Naive thymus-derived CD8-positive, alpha-beta T cell (primary cell): ENCODE measurements at places on chromosomes 4 and X. TPM values are rescaled to one million over a fixed set of nuclear protein-coding genes. Genes with fewer than 3 reads are reported as not detected.

The PNMA5 gene
- polyA plus RNA-seq = not detected

The TKTL2 gene
- not detected for polyA plus RNA-seq

The STPG2 gene
- polyA plus RNA-seq = 0.10 TPM

GRCh38 chrX:37580080-37580479 lies 8.6 kb downstream of the LANCL3 start:
- no peak for DNase-seq

DNA sequence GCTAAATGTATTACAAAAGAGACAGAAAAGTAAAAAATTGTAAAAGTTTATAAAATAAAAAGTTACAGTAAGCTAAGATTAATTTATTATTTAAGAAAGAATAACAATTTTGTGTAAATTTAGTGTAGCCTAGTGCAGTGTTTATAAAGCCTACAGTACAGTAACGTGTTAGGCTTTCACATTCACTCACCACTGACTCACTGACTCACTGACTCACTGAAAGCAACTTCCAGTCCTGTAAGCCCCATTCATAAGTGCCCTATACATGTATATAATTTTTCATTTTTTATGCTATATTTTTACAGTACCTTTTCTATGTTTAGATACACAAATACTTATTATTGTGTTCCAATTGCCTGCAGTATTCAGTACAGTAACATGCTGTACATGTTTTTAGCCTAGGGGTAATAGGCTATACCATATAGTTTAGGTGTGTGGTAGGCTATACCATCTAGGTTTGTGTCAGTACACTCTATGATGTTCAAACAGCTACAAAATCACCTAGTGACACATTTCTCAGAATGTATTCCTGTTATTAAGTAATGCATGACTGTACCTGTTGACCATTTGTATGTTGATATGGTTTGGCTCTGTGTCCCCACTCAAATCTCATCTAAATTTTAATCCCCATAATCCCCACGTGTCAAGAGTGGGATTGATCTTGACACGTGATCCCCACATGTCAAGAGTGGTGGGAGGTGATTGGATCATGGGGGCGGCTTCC lies 57.9 kb downstream of the CFAP299 start:
- DNase-seq = no peak

DNA sequence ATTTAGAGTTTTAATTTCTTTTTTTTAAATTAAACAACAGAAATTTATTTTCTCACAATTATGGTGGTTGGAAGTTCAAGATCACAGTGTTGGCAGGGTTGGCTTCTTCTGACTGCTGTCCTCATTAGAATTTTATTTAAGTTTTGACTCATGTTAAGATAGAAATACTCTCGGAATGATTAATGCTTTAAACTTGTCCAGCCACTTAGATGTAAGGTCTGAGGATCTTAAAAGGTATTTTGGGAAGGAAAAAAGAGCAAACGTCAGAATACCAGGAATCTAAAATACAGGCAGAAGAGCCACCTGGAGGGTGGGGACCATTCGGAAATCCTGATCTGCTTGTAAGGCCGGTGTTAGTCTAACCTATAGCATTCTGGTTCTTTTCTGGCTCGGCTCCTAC lies 423.0 kb upstream of the MAGEB2 start:
- DNase-seq = no peak

GRCh38 chr4:98679738-98680137 lies 21.3 kb upstream of the TSPAN5 start:
- DNase-seq = no peak

- DNase-seq = no peak
Measured at GRCh38 chr4:163693211-163693610, 198.7 kb downstream of the TMA16 start.
